Karpas-422 (cell line): ENCODE measurements at places on chromosomes 3 and 15. TPM values are rescaled to one million over a fixed set of nuclear protein-coding genes. Genes with fewer than 3 reads are reported as not detected.

The SCN11A gene
- total RNA-seq = 0.07 TPM in 1 of 2 replicates, not detected in the other

DNA sequence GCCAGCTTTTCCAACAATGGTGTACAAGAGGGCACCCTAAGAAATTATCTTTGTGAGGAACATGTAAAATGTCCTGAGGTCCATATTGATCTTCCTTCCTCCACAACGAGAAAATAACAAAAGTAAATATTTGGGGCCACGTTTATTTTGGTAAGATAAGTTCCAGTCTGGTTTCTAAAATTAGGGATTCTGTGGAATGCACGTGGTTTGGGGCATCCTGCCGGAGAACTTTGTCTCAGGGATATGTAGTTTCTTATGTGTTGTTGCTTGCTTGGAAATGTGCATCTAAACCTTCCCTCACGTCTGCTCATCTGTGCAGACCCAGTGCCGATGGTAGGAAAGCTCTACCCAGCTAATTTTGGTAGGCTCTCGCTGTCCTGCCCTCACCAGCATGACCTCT, 62.8 kb downstream of the CTDSPL start:
- no peaks in the 10 kb centered on the region for H3K27me3 ChIP-seq
- H3K4me1 ChIP-seq = no peaks in the 10 kb centered on the region
- no peak for DNase-seq
- no peaks in the 10 kb centered on the region for H3K36me3 ChIP-seq
- H3K27ac ChIP-seq = no peak overlapping the region

- no peak overlapping the region for H3K4me3 ChIP-seq
- H3K27ac ChIP-seq = no peak overlapping the region
- peak; percentile 74 for DNase-seq
- peaks cover 7% of the 10 kb centered on the region for H3K4me1 ChIP-seq
- no peaks in the 10 kb centered on the region for H3K27me3 ChIP-seq
- no peaks in the 10 kb centered on the region for H3K36me3 ChIP-seq
Observed at GRCh38 chr3:377158-377561, 180.6 kb downstream of the CHL1 start.

DNA sequence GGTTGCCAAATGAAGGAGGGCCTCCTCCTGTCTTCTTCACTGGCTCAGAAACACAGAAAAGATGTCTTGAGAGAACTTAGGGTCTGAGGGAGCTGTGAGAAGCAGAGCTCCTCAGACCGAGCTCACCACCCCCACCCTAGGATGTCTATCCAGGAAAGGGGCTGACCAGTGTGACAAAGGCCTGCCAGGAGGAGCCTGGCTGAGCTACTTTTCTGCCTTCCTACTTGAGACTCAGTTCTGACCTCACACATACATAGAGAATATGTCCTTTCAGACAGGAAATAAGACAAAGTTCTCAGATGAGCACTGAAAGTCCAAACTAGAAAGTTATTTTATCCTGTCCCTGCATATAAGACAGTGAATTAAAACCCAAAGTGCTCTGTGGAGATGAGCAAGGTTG, 54.5 kb downstream of the KIF9 start:
- peak overlapping the region; percentile 43 for H3K4me3 ChIP-seq
- H3K27ac ChIP-seq = peak overlapping the region; percentile 45; the same call in 1 of the 2 replicates
- no peaks in the 10 kb centered on the region for H3K36me3 ChIP-seq
- peaks cover 40% of the 10 kb centered on the region for H3K4me1 ChIP-seq
- DNase-seq = peak; percentile 55
- H3K27me3 ChIP-seq = no peaks in the 10 kb centered on the region

The ZBTB47 gene
- total RNA-seq = 0.07 and 0.11 TPM in 2 replicates

The NR1I2 gene
- total RNA-seq = 2.7 and 3.8 TPM in 2 replicates

The SLC30A4 gene
- total RNA-seq = not detected in 2 replicates

DNA sequence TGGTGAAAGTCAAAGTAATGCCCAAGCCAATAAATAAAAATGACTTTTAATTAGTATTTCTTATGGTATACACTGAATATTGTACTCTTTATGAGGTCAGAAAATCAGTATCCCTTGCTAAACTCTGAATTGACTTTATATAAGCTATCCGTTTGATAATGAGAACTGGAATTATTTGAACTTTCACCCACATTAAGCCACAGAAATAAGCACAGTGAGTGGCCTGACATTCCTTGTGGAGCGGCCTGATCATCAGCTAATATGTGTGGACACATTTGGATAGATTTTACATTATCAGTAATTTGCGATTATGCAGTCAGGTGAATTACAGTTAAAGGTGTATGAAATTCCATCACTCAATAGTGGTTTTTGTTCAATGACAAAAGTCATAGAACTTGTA, 136.0 kb upstream of the CBLB start:
- H3K4me1 ChIP-seq = no peaks in the 10 kb centered on the region
- no peak overlapping the region for H3K4me3 ChIP-seq
- H3K27ac ChIP-seq = no peak overlapping the region
